Caco-2 (cell line): ENCODE measurements at places on chromosomes 3 and 15.
A peak's percentile ranks its signal among the peaks of the same experiment; 100 is the strongest.

- DNase-seq, result no peak
Measured at GRCh38 chr3:70951316-70951715, 632.2 kb downstream of the FOXP1 start.

GRCh38 chr3:122094693-122095092 lies 39.5 kb downstream of the CD86 start:
- no peak for DNase-seq

GRCh38 chr3:63724987-63725386 lies 72.5 kb downstream of the SNTN start:
- no peak for DNase-seq

- DNase-seq, result no peak
Measured at GRCh38 chr15:70954733-70955132, 62.1 kb downstream of the LRRC49 start.

DNA sequence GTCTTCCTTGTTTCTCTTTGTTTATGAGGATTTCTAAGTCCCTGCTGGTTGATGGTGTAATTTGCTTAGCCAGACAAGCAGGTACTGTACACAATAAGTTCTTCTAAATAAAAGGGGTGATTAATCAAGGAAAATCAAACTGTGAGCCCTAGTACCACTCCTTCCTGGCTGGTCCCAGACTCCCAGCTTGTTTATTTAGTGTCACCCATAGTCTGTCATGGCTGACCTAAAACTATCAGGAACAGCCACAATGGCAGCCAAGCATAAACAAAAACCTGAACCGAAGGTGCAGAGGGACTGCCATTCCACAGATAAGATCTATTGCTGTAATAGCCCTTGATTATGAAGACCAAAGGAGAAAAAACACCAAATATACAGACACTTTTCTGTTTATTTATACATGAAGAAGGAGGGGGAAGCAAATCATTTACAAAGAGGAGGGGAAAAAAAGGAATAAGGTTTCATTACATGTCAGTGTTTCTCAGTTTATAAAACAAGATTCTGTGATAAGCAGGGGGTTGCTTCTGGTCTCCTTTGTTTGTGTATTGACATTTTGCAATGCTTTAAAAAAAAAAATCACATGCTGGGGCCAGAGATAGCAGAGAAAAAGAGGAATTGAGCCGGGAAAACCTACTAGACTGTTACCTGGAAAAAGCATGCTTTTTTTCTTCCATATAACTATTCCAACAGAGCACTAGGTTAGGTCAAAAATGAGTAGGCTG lies 182.4 kb upstream of the DPH6 start:
- DNase-seq, result peak; percentile 44

- no peak for DNase-seq
Measured at GRCh38 chr3:136835089-136835812, 16.3 kb downstream of the SLC35G2 start.

- DNase-seq, result no peak
Measured at GRCh38 chr3:10336761-10337160, 15.8 kb upstream of the SEC13 start.

DNA sequence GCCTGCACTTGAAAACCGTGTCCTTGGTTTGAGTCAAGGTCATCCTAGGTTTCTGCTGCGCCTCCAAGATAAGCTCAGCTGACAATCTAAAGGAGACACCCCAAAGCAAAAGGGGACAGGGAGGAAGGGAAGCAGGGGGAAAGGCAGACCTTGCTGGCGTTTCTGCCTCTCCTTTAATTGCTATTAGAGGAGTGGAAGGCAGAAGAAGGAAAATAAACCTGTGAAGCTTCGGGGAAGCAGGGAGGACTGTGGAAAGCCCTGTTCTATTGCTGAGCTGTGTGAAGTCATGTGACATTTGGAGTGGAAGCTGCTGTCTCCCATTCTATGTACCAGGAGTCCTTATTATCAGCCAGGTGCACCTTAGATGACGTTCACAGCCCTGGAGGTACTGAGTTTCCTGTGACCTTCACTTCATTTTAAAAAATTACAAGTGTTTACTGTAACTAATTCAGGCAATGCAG lies 21.5 kb upstream of the CHD2 start:
- DNase-seq, result no peak

DNA sequence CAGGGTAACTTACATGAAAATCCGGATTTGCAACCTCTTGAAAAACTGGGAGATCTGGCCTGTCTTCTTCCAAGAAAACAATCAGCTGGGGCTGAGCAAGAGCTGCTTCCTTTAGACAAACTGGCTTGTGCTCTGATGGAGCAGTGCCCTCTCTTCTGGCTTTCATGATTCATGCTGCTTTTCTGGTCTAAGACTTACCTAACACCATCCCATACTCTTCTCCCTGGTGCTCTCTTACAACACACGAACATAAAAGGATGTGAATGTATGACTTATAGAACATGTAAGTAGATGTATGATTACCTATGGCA lies 9.9 kb downstream of the TJP1 start:
- DNase-seq, result no peak

GRCh38 chr15:85494048-85494777 lies 113.8 kb downstream of the AKAP13 start:
- no peak for DNase-seq

- peak; percentile 46 for DNase-seq
Measured at GRCh38 chr3:172987273-172987672, 153.8 kb downstream of the SPATA16 start.

GRCh38 chr3:140204271-140204984 lies 269.4 kb downstream of the CLSTN2 start:
- no peak for DNase-seq

DNA sequence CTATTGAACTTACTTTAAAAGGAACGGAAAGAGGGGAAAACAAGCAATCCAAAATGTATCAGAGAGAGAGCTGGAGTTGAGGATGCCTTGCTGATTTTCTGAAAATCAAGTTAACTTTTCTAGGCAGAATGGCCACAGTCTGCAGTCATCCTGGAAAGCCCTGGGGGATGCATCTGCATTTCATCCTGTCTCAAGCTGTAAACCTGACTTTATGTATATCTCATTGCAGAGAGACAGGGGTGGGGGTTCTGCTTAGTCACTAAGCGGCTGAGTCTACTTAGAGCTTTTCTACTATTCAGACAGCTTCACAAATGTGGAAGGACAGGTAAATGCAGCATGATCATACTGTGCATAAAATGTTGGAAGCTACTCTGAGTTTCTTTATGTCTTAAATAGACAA lies 41.4 kb downstream of the MRPS25 start:
- DNase-seq, result no peak
